ENCODE measurements at places on chromosomes 13 and 19.

DNA sequence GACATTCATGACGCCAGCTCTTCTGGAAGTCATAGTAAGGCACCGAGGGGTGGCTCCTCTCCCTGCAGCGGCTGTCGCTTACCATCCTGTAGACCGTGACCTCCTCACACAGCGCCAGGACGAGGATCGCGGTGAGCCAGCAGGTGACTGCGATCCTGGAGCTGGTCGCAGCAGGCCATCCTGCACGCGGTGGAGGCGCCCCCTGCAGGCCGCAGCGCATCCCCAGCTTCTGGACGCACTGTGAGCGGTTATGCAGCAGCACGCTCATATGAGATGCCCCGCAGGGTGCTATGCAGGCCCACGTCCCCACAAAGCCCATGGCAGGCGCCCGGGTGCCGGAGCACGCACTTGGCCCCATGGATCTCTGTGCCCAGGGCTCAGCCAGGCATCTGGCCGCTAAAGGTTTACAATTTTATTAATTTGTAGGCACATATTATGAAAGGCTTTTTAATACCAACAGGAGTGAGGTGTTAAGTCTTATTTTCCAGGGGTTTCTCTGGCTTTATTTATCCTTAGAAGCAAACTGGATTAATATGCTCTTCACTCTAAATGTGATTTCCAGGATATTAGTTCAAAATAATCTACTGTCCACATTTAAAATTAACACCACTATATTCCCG, 35.6 kb upstream of the PSPC1 start:
- no peak for DNase-seq

DNA sequence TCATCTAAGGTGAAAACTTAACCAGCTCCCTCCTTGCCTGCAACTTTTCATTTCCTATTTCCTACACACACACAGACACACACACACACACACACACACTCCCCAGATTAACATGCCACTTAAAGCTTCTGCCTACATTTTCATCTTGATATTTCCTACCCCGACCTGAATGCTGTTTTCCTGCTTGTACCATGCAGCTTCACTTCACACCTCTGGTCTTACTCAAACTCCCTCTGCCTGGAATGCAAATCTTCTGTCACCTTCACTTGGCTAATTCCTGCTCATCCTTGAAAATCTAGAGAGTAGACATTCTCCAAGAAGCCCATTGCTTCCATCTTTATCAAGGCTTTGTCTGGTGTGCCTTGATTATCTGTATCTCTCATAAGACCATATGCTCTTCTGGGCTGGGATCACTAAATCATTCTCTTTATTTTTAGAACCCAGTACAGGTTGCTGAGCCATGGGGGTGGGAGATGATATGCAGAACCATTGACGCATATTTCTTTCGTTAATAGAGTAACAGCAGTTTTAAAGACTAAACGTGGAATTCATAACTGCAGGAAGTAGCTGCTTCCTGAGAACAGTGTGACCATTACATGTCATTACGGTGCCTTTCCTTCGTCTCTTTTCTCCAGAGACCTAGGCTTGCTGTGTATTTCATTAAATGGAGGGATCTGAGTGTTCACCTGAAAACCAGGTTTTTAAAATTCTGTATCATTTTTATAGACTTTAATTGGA, 37.7 kb downstream of the CNMD start:
- no peak for DNase-seq

DNA sequence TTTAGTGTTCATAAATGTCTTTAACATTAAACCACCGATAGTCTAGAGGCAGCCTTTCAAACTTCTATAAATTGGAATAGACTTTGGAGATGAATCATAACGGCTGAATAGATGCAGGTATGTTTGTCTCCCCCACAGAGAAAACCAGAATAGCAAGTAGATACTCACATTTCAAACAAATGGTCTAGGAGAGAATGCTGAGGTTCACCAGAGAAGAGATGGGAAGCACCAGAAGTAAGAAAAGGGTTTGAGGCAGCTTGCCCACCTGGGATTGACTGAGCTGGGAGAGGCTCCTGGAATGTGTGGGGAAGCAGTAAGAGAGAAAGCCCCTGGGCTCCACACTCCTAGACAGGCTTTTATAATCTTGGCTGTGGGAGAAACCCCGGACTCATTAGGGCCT, 6.4 kb downstream of the IGFL3 start:
- no peak for DNase-seq

DNA sequence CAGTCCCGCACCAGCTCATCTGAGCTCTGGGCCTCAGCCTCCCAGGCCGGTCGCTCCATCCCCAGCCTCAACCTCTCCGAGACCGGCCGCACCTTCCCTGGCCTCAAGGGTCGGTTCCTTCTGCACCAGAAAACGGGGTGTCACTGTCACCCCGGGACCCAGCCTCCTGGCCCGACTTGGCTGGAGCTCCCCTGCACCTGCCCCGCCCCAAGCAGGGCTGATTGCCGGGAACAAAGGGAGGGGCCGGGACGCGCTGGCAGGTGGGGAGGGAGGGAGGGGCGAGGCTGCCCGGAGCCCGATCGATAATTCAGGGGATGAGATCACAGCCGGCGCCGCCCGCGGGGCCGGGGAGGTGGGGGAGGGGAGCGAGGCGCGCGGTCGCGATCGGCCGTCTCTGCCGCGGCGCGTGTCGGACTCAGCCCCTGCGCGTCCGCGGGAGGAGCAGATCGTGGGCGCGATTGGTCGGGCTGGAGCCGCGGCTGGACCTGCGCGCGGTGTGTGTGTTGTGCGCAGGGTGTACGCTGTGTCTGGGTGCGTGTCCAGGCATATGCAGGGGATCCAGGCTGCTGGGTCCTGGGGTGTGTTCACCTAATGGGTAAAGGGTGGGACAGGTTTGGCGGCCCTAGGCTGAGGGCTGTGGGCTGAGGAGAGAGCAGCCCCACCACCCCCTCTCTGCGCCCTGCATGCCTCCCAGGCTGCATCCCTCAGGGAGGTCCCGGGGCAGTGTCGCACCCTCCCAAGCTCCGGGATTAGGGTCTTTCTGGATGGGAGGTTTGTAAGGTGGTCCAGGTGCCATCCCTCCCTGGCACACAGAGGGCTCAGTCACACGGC, 1.1 kb upstream of the SHC2 start:
- peak; percentile 67 for DNase-seq

GRCh38 chr19:56217039-56217949, 15.2 kb downstream of the ZSCAN5C start:
- no peak for DNase-seq
